NCI-H2107 (cell line): ENCODE measurements at places on chromosomes 6 and 20.

GRCh38 chr6:168939041-168939440, 314.6 kb downstream of the THBS2 start:
- no peak for DNase-seq

GRCh38 chr20:48740292-48740649, 87.5 kb downstream of the PREX1 start:
- DNase-seq: no peak

GRCh38 chr6:158389193-158389919, 77.1 kb downstream of the TULP4 start:
- DNase-seq: no peak

GRCh38 chr6:107931894-107932293, 26.1 kb downstream of the SEC63 start:
- DNase-seq: no peak
